SK-N-DZ (cell line): ENCODE measurements at places on chromosomes 4 and X.

DNA sequence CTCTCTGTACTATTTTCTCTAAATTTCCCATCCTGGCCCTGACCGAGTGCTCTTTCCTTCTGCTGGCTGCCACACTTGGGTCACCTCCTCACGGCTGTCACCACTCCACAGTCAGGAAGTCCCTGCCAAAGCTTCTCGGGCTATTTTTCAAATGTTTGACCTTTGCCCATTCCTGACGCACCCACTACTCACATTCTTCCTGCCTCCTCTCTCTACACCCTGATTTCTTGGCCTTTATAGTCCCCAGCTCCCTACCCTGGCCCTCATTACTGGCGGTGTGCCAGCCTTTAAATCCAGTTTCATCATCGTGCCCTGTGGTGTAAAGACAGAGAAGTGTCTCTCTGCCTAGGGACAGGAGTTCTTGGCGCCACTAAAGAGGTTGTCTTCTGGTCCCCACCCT lies 46.4 kb upstream of the GATB start:
- DNase-seq, result no peak

DNA sequence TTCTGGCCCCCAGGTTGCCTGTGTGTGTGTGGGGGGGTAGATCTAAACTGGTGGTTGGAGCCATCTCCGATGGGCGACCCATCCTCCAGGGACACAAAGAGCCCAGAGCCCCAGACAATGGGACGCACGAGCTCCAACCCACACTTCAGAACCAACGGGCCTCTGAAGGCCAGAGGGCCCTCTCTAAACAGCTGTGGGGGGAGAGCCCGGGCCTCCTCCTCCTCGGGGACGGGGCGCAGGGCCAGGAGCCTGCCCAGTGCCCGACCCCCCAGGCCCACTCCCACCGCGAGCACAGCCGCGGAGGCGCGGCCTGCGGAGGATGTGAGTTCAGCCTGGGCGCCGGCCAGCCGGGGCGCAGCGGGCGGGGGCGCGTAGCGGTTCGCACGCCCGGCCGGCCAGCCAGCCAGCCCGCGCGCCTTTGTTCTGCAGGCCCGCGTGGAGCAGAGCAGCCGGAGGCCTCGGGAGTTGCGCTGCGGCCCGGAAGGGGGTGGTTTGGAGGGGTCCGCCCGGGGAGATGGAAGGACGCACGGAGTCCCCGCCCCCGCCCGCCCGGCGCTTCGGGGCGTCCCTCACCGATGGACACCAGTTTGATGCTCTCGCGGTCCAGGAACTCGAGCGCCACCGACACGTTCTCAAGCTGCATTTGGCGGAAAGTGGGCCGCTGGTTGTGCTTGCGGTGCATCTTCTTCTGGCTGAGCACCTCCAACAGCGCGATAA lies 4.0 kb downstream of the FLNA start:
- no peak for DNase-seq

DNA sequence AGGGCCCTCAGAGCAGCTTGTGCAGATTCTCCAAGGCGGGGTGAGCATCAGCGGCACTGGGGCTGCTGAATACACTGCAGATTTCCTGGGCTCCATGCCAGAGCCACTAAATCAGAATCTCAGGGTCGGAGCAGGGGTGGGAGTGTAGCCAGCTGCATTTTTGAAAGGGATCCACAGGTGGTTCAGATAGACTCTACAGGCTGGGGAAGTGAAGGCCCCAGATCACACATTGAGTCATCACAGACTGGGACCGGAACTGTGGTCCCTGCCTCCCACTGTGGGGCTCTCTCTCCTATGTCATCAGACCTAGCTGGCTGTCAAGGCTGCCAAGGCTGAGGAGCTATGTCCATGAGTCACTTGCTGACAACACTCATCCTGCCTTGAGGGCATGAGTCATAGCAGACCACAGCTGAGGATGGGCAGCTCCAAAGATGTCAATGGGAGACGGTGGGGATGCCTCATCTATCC lies 162.3 kb upstream of the MAMLD1 start:
- no peak for DNase-seq

- no peak for DNase-seq
These were observed 2.7 kb upstream of the NUDT9 start for GRCh38 chr4:87419578-87420249.

DNA sequence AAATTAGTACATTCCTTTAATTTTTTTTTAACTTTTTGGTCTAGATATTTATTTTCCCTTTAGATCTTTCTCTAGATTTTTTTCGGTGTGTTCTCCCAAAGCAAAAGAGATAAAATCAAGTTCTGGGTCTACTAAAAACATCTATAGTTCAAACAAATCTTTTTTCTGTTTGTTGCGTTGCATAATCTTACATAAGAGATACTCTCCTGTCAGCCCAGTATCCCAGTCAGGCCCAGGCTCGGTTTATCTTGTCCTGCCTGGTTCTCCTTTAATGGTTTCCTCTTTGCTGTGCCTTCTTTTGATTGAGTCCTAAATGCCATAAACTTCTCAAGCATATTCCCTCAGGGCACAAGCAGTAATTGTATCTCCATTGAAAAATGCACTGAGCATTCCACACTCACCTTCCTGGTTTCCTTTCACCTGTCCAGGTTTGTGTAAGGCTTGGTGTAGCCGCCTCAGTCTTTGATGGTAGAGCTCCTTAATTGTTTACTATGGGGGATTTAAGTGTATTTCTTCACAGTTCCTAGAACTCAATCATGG lies 104.9 kb downstream of the TMEM131L start:
- DNase-seq, result no peak

GRCh38 chr4:1592709-1593417 lies 91.2 kb downstream of the FAM53A start:
- DNase-seq, result no peak

DNA sequence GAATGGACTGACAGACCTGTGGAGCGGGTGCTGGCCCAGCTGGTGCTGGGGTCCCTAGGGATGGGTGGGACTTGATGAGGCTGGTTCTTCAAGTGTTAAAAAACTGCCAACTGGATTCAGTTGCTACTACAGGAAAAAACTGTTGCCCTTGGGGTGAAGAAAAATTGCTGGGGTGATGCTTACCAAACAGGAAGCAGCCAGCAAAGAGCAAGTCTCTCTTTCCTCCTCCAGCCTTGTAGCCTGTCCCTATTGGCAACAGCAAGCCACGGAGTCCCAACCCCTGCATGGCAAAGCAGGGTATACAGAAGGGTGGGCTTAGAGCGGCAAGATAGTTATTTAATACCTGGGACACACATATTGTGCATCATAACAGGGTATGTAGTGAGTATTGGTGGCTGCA lies 60.1 kb upstream of the ATP8A1 start:
- DNase-seq, result no peak
